Fibroblast of skin of back (primary cell): ENCODE measurements at places on chromosomes 7 and 10.
A peak's percentile ranks its signal among the peaks of the same experiment; 100 is the strongest.

DNA sequence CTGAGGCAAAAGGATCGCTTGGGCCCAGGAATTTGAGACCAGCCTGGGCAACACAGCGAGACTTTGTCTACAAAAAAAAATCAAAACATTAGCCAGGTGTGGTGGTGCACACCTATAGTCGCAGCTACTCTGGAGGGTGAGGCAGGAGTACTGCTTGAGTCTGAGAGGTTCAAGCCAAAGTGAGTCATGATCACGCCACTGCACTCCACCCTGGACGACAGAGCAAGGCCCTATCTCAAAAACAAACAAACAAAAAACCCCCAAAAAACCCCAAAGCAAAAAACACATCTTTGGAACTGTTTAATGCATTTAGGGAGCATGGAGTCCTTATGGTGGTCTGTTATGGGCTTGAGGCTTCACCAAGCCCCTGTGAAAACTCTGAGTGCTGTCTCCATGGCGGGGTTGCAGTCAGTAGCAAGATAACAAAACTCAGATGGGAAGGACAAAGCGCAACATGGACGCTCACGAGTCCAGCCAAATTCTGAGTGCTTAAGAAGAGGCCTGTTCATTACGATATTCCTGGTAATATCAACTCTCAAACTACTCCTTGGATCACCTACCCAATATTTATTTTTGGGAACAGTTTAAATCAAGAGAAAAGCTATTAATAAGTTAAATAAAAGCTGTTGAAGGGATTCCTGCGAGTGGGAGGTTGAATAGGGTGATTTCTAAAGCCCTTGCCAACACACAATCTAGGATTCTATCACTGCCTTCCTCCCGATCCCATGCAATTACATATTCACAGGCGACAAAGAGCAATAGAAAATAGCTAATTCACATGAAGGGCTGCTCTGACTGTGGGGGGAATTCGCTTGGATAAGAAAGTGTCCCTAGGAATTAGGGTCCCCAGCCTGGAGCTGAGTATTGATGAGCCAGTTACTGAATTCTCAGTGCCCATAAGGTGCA, 123.3 kb downstream of the HIPK2 start:
- DNase-seq: no peak

- no peak for DNase-seq
Measured at GRCh38 chr10:5534880-5535856, 10.4 kb downstream of the CALML3 start.

DNA sequence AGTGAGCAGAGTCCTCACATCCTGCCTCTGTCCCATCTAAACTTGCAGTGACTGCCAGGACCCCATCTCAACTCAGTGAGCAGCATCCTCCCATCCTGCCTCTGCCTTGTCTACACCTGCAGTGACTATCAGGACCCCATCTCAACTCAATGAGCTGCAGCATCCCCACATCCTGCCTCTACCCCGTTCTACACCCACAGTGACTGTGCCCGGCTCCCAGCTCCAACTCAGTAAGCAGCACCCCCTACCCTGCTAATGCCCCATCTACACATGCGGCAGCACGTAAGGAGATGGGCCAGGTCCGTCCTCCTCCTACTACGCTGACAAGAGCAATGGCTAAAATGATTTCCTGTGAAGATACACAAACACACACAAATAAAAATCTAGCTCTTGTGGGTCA, 65.5 kb downstream of the TNS3 start:
- no peak for DNase-seq

GRCh38 chr10:47357131-47357582, 9.0 kb downstream of the RBP3 start:
- no peak for DNase-seq

GRCh38 chr10:110083884-110084283, 76.1 kb downstream of the ADD3 start:
- DNase-seq: peak; percentile 29

- no peak for DNase-seq
Measured at GRCh38 chr10:75772153-75772887, 340.9 kb downstream of the LRMDA start.

DNA sequence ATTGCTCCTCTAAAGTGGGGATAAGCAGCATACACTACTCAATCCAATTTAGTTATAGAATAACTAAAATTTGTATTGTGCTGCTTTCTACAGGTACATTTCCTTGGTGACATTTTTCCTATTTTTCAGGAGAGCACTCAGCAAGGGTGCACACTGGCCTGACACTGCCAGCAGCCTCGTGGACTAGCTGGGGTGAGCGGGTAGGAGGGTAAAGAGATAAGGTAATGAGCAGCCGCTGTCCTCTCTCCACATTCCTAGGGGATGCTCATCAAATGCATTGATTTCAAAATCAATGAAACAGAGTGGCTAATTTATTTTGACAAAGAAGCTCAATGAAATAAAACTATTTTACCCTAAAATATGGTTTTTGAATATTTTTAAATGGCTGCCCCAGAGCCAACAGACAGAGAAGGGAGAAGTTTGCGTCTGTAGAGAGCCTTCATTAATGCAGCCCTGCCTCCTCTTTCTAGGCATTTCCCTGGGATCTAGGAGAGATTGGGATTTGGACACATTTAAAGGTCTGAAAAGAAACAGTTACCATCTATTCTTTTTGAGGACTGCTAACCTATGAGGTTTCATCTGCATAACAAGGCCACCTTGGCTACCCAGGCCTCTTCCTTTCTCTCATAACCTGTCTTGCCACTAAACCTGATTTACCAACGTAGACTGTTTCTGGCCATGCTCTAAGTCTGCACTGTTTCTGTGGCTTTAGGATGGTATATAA, 561.0 kb downstream of the IPMK start:
- no peak for DNase-seq

- no peak for DNase-seq
Measured at GRCh38 chr10:83522456-83522855, 616.9 kb upstream of the GHITM start.

DNA sequence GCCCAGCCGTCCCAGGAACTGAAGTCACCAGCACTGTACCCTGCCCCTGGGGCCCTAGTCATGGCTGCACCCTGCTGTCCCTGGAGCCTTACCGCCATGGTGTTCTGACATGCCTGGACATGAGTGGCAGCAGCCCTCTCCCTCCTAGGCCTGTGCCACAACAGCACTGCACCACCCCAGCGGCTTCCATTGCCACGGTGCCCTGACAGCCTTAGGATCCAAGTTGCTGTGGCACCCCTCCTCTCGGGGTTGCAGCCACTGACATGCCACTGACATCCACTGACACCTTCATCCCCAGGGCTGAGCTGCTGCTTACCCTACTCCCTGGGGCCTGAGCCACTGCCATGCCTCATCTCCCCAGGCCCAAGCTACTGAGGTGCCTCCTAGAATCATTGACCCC, 39.6 kb upstream of the SHH start:
- DNase-seq: no peak

GRCh38 chr10:66673071-66673470, 252.8 kb upstream of the LRRTM3 start:
- DNase-seq: no peak

- peak; percentile 56 for DNase-seq
Measured at GRCh38 chr7:142463401-142463850, 205.6 kb upstream of the PRSS58 start.

DNA sequence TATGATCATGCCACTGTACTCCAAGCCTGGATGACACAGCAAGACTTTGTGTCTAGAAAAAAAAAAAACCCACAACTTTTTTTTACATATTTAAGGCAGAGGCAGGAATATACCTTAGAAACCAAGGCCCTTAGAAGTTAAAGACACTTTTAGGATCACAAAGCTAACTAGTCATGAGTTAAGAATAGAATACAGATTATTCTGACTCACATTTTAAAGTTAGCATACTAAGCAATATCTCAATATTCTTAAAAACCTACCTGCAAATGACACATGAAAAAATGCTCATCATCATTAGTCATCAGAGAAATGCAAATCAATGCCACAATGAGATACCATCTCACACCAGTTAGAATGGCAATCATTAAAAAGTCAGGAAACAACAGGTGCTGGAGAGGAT, 177.7 kb downstream of the CHCHD3 start:
- DNase-seq: no peak

DNA sequence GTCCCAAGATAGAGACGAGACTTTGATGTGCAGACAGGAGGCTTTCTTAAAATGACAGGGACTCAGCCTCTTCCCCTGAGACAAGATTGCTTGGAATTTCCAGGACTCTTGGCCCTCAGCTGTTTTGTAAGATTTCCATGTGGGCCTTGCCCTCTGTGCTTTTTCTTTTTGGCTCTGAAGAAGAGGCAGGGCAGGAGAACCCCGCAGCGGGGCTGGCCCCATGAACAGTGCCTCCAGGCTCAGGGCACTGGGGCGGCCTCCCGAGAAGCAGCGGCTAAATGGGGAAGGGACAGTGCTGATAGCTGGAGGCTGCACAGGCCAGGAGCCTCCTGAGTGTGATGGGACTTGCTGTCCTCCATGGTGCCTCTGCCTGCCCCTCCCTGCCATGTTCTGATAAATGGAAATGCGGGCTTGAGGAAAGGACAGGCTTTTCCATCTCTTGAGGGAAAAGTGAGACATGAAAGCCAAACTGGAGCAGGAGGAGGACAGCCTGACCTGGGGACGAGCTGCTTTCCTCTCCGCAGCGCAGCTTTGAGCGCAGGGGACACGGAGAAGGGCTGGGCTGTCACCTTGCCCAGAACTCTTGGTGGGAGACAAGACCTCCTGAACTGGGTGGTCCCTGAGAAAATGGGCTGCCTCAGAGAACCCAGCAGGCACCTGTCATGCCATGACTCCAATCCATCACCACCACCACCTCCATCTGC, 12.1 kb downstream of the SAP25 start:
- no peak for DNase-seq

- DNase-seq: no peak
Measured at GRCh38 chr7:144534196-144534595, 130.7 kb upstream of the NOBOX start.

DNA sequence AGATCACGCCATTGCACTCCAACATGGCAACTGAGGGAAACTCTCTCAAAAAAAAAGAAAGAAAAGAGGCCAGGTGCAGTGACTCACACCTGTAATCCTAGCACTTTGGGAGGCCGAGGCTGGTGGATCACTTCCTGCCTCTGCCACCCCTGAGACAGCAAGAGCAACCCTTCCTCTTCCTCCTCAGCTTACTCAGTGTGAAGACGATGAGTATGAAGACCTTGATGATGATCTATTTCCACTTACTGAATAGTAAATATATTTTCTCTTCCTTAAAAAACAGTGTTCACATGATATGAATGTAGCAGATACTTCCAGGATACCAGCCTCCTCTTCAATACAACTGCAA, 2.1 kb upstream of the ZKSCAN1 start:
- no peak for DNase-seq

DNA sequence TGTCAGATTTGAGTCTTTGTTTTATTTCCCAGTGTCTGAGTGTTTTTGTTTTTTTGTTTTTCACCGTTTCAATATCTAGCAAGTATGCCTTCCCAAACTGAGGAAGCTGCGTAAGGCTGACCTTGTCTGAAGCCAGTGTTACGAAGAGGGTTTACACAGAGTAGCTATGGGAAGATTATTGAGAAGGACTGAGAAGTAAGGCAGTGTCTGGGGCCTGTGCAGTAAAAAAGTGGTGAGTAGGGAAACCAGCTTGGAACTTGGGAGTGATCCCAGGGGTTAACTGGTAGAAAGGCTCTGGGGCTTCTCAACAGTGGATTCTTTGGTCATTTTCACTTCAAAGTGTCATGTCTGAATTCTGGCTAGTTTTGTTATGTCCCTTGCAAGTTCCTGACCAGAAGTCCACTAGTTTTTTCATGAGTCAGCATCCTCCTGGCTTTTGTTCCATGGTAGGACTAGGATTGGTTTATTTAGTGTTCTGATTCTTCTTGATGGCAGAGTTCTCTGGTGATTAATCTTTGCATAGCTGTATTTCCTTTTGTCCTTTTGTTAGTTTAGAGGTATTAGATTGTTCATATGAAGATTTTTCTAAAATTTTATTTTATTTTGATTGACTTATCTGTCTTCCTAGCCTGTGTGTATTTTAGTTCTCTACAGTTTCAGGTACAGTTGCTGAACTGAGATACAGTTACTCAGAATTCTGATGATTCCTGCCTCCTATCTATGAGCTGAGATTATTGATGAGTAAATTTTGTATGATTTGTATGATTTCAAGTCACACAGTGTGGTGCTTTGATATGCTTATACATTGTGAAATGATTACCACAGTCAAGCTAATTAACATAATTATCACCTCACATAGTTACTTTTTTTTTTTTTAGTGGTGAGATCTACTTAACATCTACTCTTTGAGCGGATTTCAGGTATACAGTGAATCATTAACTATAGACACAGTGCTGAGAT, 19.0 kb downstream of the GARS1 start:
- DNase-seq: peak; percentile 18

DNA sequence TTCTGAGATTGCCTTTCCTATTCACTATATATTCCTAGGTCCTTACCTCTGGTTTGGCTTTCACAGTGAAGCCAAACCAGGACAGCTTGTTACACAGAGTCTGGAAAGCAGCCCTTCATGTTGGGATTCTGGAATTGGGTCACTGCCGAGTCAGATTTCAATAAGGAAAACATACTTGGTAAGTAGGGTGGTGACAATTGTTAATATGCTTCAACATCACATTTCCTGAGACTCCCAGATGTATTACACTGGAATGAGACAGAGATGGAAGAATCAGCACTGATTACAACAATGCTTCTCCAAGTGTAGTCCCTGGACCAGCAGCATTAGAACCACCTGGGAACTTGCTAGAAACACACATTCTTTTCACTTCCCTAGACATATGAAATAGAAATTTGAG, 268.9 kb upstream of the SEMA3C start:
- DNase-seq: no peak

- no peak for DNase-seq
Measured at GRCh38 chr10:69858201-69858600, 56.5 kb downstream of the COL13A1 start.

- peak; percentile 84 for DNase-seq
Measured at GRCh38 chr7:79495544-79496272, 42.2 kb upstream of the MAGI2 start.

GRCh38 chr10:25682203-25682851, 251.7 kb upstream of the MYO3A start:
- no peak for DNase-seq

DNA sequence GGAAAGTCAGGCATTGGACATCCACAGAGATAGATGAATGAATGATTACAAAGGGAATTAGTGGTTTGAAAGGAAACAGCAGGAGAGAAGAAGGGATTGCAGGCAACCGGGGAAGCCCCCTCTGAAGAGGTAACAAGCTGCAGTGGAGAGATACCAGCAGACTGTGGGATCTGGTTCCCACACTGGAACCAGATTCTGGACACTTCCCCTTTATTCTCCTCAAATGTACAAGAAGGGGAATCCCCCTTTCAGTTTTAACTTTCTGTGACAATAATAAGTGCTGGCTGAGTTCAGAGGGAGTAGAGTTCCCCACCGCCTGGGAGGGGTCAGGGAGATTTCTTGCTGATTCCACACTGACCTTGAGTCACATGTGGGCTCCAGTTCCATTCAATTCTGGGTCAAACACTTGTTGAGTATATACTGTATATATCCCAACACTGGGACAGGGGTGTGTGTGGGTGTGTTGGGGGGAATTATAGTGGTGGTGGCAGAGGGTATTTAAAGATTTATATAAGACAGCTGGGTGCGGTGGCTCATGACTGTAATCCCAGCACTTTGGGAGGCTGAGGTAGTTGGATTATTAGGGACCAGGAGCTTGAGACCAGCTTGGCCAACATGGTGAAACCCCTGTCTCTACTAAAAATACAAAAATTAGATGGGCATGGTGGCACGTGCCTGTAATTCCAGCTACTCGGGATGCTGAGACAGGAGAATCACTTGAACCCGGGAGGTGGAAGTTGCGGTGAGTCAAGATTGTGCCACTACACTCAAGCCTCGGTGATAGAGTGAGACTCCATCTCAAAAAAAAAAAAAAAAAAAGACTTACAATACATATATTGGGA, 16.5 kb upstream of the DDIT4 start:
- no peak for DNase-seq

GRCh38 chr7:57199252-57199651, 67.0 kb upstream of the ZNF479 start:
- no peak for DNase-seq
